ENCODE measurements at places on chromosomes 5 and 9. TPM values are rescaled to one million over a fixed set of nuclear protein-coding genes. Genes with fewer than 3 reads are reported as not detected.

- DNase-seq, result no peak
Observed at GRCh38 chr5:120108586-120109248, 355.4 kb upstream of the PRR16 start.

Gene CD274
- 1.2 TPM for total RNA-seq

- no peak for DNase-seq
Observed at GRCh38 chr9:33162721-33163311, 4.3 kb downstream of the B4GALT1 start.

DNA sequence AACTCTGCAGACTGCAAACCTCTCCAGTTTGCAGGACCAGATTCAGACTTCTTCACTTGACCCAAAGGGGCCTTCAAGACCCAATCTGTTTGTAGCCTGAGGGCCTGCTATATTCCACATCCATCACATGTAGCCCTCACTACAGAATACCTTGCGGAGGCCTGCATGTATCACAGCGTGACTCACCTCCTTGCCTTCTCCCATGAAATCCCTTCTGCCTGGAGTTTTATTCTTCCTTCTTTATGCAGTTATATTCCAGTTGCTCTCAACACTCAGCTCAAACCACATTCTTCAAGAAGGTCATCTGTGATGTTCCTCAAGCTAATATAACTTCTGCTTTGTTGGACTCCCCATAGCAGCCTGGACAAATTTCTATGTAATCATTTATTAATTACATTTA lies 198.5 kb upstream of the PTGER4 start:
- no peak for DNase-seq

Gene ZDHHC11B
- total RNA-seq, result 2.2 TPM

GRCh38 chr9:3740690-3741419 lies 215.1 kb upstream of the RFX3 start:
- no peak for DNase-seq

DNA sequence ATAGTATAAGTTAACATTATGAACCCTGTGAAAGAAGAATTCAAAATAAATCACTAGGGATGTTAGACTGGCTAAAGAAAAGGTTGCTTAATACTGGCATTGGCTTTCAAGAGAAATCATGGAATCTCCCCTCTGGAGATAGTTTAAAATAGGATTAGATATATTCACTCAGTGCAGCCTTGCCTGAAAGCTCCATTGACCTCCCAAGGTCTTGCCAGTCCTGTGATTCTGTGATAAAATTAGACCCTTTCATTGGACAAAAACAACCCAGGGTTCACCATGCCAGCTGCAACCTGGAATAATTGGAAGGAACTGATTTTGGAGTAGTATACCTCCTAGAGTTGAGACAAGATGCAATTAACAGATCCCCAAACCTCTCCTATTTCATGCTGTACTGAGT lies 588.1 kb upstream of the MEF2C start:
- no peak for DNase-seq

Gene SPINK6
- total RNA-seq, result not detected

Gene OR1Q1
- not detected for total RNA-seq

- no peak for DNase-seq
Observed at GRCh38 chr9:90044263-90044662, 439.5 kb downstream of the GADD45G start.
